ENCODE measurements at places on chromosomes 16 and 17.

- peak; percentile 62 for DNase-seq
These were observed 21.2 kb downstream of the SMG6 start for GRCh38 chr17:2282297-2282873.

GRCh38 chr16:74743668-74744299 is 30.8 kb downstream of the FA2H start:
- DNase-seq, result no peak

DNA sequence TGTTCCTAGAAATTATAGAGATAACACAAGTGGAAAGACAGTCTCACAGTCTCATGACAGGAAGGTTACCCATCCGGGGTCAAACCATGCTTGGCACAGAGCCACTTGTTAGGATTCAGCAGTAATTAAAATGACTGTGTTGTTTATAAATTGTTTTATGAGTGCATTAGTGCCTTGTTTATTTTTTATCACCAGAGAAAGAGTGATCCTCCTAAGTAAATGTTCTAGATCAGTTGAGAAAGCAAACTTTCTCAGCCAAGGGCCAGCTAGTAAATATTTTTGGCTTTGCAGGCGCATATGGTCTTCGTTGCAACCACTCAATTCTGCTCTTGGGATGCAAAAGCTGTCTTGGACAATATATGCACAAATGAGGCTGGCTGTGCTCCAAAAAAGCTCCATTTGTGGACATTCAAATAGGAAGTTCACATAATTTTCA is 253.9 kb upstream of the CACNG5 start:
- DNase-seq, result no peak

- no peak for DNase-seq
These were observed 63.7 kb upstream of the NLK start for GRCh38 chr17:27978689-27979175.

GRCh38 chr17:214881-215331 is 33.5 kb upstream of the DOC2B start:
- DNase-seq, result no peak

All from pons (tissue), 1 donor.